ENCODE measurements at places on chromosomes 16 and 17.
A peak's percentile ranks its signal among the peaks of the same experiment; 100 is the strongest.

DNA sequence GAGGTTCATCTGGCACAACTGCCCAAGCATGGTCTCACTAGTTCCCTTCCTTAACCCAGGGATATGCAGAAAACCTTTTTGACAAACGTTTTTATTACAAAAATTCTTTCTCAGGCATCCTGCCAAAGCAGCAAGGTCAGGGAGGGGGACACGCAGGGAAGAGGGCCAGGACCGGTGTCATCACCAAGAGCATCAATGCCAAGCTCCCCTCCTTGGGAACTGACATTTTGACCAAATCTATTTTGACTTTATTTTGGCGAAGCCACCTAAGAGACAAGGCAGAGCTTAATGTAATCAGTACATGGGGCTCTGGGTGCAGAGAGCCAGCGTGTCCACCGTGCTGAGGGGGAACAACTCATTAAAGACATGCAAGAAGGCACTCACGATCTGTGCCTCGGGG lies 265.2 kb downstream of the CBLN1 start:
- no peak for DNase-seq

- no peak for DNase-seq
Observed at GRCh38 chr17:29710891-29711418, 88.2 kb upstream of the CORO6 start.

GRCh38 chr16:51938861-51939260 lies 608.1 kb downstream of the TOX3 start:
- peak; percentile 1 for DNase-seq

DNA sequence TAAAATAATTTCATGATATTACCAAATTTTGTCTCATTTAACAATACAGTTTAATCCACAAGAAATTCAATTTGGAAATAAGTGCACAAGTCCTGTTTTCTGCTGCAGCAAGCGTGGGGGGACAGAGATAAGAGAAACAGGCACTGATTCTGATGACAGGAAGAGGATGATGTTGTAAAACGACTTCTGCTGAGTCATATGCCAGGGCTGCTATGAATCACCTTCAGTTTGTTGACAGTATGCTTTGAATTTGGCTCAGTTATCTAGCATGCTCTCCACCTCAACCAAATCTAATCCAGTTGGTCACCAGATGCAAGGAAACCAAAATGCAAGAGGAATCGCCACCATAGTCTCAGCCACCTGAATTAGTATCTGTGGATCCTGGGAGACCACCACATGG lies 244.1 kb upstream of the MON1B start:
- no peak for DNase-seq

DNA sequence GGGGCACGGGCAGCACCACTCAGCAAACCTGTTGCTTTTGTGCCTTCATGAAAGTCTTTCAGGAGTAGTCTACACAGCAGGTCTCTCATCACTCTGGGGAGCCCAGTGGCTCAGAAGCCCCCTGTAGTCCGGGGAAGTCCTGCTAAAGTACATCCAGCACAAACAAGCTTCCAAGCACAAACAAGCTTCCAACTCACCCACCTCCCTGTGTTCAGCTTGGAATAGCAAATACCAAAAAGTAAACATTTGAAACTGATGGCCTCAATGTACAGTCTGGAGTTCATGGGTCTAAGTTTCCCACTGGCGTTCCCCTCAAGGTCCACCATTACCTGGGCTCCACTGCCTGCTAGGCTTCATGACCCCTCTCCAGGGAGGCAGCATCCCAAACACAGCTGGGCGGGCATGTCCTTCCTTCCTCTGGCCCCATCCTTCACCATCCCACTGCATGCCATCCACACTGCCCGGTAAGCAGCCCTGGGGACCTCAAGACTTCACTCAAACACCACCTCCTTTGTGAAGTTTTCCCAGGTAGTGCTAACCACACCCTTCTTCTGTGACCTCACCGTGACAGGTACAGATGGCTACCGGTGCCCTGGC lies 62.8 kb upstream of the SIAH1 start:
- no peak for DNase-seq
